ENCODE measurements at places on chromosomes 3 and 15.

- DNase-seq = no peak
Measured at GRCh38 chr15:85704720-85705429, 89.8 kb downstream of the KLHL25 start.

DNA sequence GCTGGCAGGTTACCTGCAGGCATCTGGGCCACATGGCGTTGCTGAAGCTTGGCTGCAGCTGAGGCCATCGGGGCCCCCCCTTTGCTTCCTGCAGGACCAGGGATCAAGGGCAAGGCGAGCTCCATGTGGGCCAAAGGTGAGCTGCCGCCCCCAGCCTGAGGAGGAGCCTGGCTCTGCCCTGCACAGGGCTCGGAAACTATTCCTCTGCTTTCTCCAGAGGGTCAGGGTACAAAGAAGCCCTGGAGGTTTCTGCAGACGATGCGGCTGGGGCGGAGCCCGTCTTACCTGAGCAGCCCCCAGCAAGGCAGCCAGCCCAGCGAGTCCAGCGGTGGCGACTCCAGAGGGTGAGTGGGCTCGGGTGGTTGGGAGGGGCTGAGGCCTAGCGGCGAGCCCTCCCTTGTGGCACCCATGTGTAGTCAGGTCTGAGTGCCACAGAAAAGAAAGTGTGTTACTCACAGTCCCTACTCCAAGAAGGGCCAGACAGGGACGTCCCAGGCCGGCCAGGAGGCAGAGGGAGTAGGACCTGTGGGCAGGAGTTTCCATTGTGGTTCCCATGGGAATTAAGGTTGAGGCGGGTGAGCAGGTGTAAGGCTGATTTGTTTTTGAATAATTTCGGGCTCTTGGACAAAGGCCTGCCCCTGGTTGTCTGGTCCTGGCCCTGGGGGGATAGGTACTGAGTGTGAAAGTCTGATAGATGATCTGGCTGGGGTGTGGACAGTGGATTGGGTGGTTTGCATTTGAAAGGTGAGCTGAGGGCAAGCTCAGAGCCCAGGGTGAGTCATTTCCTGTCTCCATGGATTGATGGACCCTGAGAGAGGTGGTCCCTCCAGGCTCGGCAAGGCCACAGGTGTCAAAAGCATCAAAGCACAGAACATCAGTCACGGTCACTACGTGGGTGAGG lies 25.4 kb downstream of the CFAP100 start:
- DNase-seq = no peak

DNA sequence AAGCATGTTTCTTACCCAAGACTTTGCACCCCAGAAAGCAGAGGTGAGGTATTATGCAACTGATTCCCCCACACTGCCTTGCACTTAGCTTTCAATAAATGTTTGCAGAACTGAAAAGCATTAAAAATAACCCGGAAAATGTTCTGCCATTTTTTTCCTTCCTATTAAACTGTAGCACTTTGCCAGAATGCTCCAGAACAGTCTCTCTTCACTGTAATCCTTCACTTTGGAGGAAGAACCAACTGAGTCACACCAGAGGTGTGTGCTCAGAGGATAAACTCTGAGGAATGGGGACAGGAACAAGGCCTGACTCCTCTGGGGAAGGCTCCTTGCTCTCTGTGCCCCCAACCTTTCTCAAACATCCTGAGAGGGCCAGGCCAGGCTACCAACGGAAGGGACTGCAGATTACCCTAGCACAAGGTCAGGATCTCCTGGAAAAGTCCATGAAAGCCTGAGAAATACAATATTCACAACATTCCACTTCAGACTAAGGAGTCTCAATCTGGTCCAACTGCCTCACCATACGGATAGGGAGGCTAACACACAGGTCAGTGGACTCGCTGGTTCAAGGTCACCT lies 19.0 kb downstream of the ANP32A start:
- no peak for DNase-seq

GRCh38 chr3:133709139-133709750 lies 36.9 kb upstream of the TF start:
- DNase-seq = no peak

DNA sequence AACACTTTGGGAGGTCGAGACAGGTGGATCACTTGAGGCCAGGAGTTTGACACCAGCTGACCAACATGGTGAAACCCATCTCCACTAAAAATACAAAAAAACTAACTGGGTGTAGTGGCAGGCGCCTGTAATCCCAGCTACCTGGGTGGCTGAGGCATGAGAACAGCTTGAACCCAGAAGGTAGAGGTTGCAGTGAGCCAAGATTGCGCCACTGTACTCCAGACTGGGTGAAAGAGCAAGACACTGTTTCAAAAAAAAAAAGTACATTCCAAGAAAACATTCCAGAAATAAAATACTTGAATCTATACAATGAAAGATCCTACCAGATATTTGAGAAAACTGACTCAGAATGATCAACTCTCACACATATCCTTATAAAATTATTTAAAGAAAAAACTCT lies 30.4 kb downstream of the TFDP2 start:
- no peak for DNase-seq

DNA sequence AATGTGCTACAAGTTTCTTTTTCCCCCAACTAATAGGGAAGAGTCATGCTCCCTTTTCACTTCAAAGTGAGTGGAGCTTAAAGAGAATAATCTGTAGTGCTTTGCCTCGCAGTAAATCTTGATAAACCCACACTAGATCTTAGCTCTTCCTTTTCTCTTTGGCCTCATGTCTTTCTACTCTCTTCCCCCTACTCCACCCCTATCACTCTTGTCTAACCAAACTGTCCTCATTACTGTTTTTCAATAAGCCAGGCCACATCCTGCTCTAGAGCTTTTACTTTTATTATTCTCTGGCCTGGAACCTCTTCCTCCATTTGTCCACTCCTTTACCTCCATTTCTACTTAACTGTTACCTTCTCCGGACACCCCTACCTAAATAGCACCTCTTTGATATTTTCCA lies 291.0 kb upstream of the SATB1 start:
- DNase-seq = no peak

DNA sequence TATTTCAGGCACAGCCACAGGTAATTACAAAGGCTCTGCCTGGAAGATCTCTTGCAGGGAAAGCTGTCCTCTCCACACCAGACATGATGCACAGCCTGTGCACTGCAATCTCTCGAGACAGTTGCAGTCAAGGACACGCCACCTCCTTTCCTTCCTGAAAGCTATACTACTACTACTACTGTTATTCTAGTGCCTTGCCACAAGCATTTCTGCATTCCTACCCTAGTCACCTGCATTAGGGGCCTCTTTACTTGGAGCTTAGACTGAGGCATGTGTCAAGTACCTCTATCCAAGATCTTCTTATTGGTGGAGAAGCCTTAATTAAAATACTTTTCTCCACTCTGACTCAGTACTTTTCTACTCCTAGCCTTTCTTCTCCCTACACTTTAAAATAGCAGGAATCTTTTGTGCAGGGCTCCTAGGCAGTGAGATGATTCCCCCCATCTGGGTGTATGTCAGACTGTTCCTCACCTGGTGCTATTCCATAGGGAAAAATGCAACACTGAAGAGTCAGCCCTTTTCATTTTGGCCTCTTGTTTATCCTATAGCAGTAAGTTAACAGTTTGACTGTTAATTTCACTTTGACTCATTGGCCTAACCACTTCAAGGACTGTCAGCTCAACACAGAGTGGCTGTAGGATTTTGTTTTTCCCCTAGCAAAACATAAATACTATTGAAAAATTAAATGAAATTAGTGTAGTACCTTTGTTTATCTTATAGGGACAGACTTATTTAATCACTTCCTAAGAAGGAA lies 78.9 kb downstream of the ESYT3 start:
- DNase-seq = no peak

- no peak for DNase-seq
Measured at GRCh38 chr15:51089699-51090453, 4.8 kb downstream of the TNFAIP8L3 start.

DNA sequence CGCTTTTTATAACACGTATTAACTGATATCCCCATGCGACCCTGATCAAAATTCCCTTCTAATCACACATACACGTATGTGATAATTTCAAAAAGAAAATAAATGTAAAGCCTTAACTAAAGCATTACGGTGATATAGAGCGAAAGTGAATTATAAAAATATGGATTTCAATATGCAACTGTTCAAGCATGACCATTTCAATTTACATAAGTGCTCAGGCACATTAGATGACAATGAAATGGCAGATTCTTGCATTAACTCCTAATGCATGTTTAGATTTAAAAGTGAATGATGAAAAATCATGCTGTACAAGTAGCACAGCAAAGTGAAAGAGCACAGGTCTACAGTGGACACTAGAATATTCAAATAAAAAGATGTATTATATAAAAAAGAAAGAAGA lies 140.1 kb downstream of the MYLK start:
- DNase-seq = no peak

DNA sequence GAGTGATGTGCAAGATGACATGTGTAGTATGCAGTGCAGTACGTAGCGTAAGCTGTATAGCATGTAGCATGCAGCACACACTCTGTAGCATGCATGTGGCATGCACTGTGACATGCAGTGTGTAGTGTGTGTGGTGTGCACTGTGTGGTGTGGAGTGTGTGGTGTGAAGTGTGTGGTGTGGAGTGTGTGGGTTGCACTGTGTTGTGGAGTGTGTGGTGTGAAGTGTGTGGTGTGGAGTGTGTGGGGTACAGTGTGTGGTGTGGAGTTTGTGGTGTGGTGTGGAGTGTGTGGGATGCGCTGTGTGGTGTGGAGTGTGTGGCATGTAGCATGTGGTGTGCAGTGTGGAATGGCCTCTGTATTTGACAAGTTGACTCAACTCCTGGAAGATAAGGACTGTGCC lies 39.2 kb downstream of the ROPN1B start:
- DNase-seq = no peak

All from T-cell (primary cell).